ENCODE measurements at places on chromosomes 3 and 15.
A peak's percentile ranks its signal among the peaks of the same experiment; 100 is the strongest.

DNA sequence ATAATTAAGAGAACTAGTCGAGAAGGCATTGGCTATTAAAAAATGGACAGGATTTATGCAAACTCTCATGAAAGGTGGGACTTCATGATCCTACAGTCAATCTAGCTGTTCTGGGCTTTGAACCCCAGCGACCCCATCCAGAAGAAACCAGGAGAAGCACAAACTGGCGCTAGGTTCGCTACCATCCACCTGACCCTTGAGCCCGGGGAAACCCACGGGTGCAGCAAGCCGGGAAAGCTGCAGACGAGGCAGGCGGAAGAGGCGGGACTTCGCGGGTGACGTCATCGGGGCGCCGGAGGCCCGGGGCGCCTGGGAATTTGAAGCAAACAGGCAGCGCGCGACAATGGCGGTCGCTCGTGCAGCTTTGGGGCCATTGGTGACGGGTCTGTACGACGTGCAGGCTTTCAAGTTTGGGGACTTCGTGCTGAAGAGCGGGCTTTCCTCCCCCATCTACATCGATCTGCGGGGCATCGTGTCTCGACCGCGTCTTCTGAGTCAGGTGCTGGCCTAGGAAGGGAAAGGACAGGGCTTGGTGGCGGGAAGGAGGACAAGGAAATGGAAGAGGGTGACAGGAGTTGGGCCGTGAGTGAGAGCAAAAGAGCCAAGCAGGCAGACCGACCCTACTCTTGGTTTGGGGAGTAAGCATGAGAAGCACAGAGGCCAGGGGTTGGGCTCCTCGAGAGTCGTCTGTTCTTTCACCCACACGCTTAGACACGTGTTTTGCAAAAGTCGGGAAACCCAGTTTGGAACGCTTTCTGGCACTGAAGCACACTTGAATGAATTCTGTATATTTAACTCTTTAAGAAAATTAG is at the start of gene UMPS:
Gene UMPS, plus strand, starts transcription at position 324 of the 812 bp plus-strand sequence. Its CDS starts 20 bp downstream, at position 344.
- DNase-seq: peak; percentile 87

DNA sequence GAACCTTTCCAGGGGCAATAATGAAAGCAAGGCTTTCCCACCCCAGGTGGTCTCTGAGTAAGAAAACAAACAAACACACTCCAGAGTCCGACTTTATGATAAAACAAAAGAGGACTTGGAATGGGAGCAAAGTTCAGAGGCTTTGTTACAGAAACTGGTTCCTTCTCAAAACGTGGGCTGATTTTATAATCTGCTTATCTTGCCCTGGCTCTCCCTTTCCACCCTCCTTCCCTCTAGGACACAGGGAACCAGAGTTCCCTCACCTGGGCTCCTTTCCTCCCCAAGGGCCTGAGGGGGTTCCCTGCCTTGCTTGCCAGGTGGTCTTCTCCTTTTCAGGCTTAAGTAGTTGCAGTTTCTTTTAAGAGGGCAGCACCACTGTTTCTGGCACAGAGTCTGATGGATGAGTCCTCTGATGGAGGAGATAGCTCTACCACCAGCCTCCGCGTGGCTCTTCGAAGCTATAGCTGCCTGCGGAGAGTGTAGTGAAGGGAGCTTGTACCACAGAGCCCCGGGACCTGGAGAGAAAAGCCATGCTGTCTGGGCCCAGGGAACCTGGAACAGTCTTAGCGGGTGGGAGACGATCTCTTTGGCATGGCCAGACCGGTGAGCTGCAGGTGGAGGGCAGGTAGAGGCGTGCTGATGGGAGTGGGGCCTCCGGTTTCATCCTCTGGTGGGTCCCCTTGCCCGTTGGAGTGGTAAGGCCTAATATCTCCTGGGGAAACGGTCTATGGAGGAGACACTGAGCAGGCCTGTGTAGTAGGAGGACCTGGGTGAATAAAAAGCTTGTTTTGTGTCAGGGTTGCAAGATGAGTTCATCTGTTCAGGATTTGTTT is 68.7 kb downstream of the SMAD6 start:
- no peak for DNase-seq

GRCh38 chr3:35635407-35635806 is 3.9 kb upstream of the ARPP21 start:
- DNase-seq: no peak

DNA sequence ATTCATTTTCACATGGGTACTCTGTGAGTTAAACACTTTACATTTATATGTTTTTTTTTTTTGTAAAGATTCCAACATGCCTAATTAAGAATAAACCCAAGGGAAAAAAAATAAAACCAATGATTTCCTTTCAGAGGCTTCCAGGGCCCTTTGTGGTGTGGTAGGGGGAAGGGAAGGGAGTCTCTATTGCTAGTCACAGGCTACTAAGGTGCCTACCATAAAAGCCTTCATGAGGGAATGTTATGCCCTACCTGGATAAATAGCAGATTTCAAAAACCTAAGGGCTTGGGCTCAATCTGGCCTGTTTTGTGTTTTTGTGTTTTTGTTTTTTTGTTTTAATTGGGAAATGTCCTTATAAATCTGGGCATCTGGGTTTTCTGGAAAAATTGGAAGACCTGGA is 38.9 kb upstream of the SSR3 start:
- DNase-seq: no peak

DNA sequence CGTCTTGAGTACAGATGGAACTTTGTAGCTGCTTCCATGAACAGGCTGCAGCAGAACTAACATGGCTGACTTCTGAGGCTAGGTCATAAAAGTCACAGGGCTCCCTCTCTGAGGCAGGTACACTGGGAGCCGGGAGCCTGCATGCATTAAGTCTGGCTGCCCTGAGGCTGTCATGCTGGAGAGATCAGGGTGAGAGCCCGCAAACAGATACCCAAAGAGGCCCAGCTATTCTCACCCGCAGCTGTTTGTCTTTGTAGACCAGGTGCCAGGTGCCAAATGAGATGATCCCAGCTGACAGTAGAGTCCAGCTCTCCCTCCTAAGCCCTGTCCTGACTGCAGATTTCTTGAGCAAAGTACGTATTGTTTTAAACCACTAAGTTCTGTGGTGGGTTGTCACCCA is 8.6 kb upstream of the SLCO3A1 start:
- DNase-seq: no peak

DNA sequence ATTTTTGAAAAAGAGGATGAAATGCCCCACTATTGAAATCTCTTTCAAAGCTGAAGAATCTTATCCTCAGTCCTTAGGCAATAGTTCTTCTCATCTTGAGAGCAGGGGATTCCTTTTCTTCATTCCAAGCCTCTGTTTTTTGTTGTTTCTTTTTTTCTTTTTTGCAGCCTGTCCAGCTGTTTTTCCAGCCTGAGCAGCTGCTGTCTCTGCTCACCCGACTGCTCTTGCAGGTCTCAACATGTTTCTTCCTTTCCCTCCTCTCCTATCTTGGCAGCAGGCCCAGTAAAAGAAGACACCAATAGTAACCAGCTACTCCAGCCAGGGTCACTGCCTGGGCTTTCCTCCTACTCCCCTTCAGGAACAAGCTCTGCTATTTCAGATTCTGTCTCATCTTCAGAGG is 23.8 kb downstream of the MEX3B start:
- DNase-seq: no peak

DNA sequence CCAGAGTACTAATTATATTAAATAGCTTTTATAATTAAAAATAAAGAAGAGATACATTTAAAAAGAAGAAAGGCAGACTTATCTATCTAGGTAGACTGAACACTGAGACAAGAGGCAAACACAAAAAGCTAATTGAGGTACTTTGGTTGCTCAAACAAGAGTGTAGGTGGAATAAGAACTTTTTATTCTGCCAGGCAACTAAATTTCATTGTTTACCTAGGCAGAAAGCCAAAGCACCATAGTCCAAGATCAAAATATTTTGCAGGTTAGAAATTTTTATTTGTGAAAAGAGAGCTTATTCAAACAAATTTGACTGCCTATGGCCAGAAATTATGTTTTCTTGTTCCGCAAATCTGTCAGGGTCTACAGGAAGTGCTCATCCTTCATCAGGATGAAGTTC is 499.6 kb upstream of the GBE1 start:
- DNase-seq: no peak
